Stimulated activated CD8-positive, alpha-beta memory T cell treated with anti-CD3 and anti-CD28 coated beads, Interleukin-2, amount 100 ng/mL, for 1 hour (primary cell): ENCODE measurements at places on chromosomes 6 and 20.

GRCh38 chr6:501891-502601, 110.5 kb downstream of the IRF4 start:
- DNase-seq, result peak; percentile 14

DNA sequence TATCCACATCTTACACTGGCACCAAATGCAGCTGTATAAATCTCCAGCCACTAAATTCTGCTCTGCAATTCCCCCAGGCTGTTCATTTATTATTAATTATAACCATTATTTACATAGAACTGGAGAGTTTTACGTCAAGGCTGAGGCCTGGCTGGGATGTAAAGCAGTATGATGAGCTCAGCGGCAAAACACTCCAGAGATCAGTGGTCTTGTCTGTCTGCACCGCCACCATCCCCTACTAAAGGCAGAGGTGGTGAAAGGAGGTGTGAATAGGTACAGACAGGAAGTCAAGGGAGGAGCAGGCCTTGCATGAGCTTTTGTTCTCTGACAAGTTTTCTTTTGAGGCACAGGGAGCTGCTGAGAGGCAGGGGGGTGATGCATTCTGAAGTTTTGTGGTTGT, 159.9 kb upstream of the PCSK2 start:
- no peak for DNase-seq

DNA sequence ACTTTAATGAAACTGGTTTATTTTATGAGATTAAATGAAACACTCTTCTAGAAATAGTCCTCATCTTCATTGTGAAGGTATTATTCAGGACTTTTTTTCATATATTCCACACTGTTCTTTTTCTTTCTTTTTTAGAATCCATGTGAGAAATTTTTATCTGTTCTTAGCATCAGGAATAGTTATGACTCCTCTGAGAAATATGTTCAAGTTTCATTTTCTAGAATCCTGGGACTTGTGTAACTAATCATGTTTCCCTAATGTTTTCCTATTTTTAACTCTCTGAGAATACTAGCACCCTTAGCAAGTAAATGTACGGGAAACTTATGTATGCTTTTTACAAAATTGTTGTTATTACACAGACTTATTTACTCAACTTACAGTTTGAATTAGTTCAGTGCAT, 407.8 kb downstream of the CBLN4 start:
- DNase-seq, result no peak

DNA sequence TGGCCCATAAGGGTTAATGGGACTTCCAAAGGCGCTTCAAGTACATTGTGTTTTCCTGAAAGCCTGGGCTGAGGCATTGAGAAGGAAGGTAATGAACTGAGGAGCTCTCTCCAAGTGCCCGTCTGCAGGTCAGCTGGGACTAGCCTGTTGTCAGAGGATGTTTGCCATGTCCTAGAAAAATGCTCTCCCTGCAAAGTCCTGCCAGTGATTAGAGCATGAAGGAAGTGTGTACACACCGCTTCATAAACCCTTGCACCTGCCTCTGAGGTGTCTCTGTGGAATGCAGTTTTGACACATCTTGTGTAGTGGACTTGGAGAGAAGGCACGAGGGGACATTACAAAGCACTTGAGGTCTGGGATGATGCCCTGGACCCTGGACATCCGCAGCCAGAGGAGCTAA, 506.7 kb downstream of the KIF16B start:
- no peak for DNase-seq

- no peak for DNase-seq
Observed at GRCh38 chr6:41343641-41344187, 8.3 kb downstream of the NCR2 start.

DNA sequence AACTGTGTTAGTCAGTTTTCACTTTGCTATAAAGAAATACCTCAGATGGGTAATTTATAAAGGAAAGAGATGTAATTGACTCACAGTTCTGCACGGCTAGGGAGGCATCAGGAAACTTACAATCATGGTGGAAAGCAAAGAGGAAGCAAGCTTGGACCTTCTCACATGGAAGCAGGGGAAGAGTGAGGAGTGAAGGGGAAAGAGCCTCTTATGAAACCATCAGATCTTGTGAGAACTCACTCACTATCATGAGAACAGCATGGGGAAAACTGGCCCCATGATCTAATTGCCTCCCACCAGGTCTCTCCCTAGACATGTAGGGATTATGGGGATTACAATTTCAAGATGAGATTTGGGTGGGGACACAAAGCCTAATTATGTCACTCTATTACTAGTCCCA, 41.3 kb upstream of the PLAGL1 start:
- DNase-seq, result no peak

GRCh38 chr20:49276161-49276960, 1.5 kb downstream of the ZNFX1 start:
- peak; percentile 27 for DNase-seq

- no peak for DNase-seq
Observed at GRCh38 chr20:4710106-4710475, 11.6 kb upstream of the PRND start.

DNA sequence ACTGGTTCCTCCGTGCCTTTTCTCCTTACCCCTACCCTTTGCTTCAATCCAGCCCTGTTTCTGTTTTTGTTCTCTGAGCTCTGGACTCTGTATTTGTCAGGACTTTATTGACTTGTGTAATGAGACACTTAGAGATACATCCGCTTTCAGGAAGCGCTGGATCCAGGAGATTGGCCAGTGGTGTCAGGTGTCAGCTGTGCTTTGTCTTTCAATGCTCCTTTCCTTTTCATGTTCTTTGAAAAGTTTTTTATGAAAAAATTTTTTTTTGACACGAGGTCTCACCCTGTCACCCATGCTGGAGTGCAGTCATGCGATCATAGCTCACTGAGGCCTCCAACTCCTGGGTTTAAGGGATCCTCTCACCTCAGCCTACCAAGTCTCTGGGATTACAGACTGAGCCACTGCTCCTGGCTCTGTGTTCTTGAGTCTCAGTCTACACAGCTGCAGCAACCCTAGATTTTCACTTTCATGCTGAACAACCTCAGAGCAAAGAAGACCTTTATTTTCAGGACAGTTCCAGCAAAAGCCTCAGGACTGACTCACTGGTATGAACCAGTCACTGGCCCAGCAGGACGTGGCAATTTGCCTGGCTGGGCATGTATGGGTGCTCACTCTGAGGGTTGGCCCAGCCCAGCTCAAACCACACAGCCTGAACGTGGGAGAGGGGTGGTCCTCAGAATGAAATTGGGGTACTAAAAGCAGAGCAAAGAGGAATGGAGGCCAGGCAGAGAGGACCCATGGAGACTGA, 108.5 kb downstream of the DHX35 start:
- DNase-seq, result no peak
